PC-9 (cell line): ENCODE measurements at places on chromosomes 7 and 10. TPM values are rescaled to one million over a fixed set of nuclear protein-coding genes. Genes with fewer than 3 reads are reported as not detected.

DNA sequence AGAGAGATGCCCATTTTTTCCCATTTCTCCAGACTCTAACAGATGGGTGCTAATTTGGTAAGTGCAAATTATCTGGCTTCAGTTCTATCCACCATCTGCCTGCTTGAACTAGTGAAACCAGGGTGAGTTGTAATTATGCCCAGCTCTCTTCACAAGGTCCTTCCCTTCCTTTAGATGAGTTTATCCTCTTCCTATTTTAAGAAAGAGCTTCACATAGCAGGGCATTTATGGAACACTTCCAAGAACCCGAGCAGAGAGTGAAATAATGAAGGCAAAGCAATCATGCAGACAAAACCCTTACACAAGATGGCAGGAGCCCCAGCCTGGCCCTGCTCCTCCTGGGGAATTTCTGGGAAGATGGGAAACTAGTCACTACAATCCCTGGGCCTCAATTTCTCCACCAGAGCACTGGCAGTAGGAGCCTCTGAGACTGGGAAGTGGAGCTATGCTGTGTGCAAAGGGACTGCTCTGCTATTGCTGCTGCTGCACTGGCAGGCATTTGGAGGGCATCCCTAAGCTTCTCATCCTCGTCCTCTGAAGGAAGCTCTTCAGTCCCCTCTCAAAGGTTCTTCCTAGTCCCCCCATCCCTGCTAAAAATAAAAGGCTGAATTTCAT, 33.7 kb upstream of the PLXNA4 start:
- no peak for DNase-seq

Gene NOD1
- total RNA-seq = 16.5 and 20.5 TPM in 2 replicates

Gene TMEM176A
- not detected in 2 replicates for total RNA-seq

DNA sequence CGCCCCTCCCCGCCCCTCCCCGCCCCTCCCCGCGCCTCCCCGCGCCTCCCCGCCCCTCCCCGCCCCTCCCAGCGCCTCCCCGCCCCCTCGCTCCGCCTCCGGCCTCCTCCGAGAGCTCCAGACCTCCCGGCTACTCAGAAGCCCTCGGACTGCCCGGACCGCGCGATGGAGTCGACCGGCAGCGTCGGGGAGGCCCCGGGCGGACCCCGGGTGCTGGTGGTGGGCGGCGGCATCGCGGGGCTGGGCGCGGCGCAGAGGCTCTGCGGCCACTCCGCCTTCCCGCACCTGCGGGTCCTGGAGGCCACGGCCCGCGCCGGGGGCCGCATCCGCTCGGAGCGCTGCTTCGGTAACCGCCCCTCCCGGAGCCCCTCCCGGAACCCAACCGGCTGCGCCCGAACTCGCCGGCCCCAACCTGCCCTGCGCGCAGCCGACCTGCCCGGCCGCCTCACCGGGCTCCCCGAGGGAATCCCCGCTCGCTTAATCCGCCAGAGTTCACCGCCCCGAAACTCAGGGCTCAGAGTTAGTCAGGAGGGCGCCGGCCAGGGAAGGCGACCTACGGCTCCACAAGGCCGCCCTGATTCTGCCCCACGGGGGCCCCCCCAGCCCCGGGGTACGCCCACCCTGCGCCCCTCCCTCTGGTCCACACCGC, at the start of gene PAOX:
PAOX (plus strand) TSS at position 111 of the 649 bp plus-strand sequence; CDS start at position 166, 55 bp downstream.
- DNase-seq = no peak

GRCh38 chr10:6591668-6592067, 11.6 kb upstream of the PRKCQ start:
- DNase-seq = no peak

DNA sequence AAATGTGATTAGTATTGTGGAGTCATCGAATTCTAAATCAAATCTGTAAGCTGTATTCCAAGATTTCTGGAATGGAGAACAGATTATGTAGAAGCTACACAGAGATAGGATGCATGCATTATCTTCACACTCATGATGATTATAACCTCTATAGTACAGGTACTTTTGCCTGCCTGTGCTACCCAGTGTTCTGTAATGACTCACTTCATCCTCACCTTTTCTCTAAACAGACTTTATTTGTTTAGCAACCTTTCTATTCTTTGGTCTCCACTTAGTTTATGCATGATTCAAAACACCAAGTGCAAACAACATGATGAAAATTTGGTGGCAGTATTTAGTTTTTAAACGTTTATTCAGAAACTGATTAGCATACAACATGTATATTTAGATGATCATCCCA, 68.4 kb upstream of the PRPS1L1 start:
- DNase-seq = no peak

GRCh38 chr7:3159445-3159844, 115.8 kb upstream of the CARD11 start:
- DNase-seq = no peak
